Small intestine (tissue), 16 donors: ENCODE measurements at places on chromosomes 6 and 20. TPM values are rescaled to one million over a fixed set of nuclear protein-coding genes. Genes with fewer than 3 reads are reported as not detected.

GRCh38 chr20:13180986-13181889 is 39.8 kb upstream of the ISM1 start:
- H3K27ac ChIP-seq = no peak overlapping the region
- no peaks in the 10 kb centered on the region for H3K27me3 ChIP-seq
- DNase-seq = no peak
- no peak overlapping the region for H3K4me3 ChIP-seq
- no peaks in the 10 kb centered on the region for H3K36me3 ChIP-seq

DNA sequence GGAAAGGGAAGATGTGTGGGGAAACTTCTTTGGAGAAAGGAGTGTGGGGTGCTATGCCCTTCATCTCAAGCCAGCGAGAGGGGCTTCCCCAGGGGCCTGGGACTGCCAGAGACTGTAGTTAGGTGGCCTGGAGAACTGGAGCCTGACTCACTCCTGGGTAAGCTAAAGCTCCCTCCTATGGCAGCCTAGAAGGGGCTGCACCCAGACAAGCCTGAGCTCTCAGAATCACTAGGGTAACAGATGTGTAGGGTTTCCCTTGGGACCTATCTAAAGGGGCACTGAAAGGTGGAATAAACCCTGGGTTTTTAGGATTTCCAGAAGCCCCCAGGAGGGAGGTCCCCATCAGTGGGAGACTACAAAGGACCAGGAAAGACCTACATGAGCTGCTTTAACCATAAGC is 1.6 kb upstream of the ARMC2 start:
- no peak overlapping the region for H3K4me3 ChIP-seq
- no peak for DNase-seq
- no peaks in the 10 kb centered on the region for H3K36me3 ChIP-seq
- H3K4me1 ChIP-seq = peaks cover 11% of the 10 kb centered on the region
- no peak overlapping the region for H3K27ac ChIP-seq

DNA sequence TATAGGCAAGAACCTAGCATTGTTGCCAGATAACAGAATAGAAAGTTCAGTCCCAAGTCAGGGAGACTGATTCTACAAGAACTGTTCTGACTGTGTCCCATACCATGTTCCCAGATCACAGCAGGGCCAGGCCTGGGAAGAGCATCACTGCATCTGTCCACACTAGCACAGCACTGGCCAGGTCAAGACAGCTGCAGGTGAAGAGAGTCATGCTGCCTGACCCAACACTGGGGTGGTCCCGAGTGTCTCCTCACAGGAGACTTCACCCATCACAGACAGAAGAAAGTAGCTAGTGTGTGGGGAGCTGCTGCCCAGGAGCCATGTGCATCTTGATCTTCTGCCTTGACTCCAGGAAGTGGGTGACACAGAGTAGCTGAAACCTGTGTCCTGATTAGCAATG is 1.3 kb upstream of the CST9L start:
- DNase-seq = no peak
- no peaks in the 10 kb centered on the region for H3K27me3 ChIP-seq
- H3K4me1 ChIP-seq = no peaks in the 10 kb centered on the region
- no peaks in the 10 kb centered on the region for H3K36me3 ChIP-seq
- H3K27ac ChIP-seq = no peak overlapping the region
- H3K4me3 ChIP-seq = no peak overlapping the region

LKAAEAR1 gene
- polyA plus RNA-seq = not detected

GRCh38 chr20:50690650-50691572 is at the start of gene RIPOR3:
Gene RIPOR3, minus strand, starts transcription at chr20:50691542. Its CDS starts 414 bp downstream, at chr20:50691128.
- peak within 1 kb of the TSS; percentile 23 for H3K4me3 ChIP-seq
- H3K27ac ChIP-seq = peak within 1 kb of the TSS; percentile 77
- H3K4me1 ChIP-seq = peaks cover 3% of the 10 kb centered on the region
- peak; percentile 29 for DNase-seq

DNA sequence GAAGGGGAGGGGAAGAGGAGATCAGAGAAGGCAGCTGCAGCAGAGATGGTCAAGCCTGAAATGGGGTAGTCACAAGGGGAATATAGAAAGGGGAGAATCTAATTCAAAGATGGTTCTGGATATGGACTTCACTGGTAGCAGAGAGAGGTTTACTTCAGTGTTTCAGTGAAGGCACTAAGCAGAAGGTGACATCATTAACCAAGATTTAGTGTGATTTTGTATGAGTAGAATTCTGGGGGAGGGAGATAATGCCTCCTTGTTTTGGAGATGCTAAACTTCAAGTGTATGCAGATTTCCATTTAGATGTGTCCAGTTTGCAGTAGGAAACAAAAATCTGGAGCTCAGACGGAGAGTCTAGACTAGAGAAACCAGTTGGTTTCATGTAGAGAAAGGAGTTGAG is 13.1 kb downstream of the SIM1 start:
- no peak overlapping the region for H3K4me3 ChIP-seq
- H3K4me1 ChIP-seq = no peaks in the 10 kb centered on the region
- DNase-seq = no peak
- no peaks in the 10 kb centered on the region for H3K36me3 ChIP-seq
- H3K27me3 ChIP-seq = peaks cover 100% of the 10 kb centered on the region

DNA sequence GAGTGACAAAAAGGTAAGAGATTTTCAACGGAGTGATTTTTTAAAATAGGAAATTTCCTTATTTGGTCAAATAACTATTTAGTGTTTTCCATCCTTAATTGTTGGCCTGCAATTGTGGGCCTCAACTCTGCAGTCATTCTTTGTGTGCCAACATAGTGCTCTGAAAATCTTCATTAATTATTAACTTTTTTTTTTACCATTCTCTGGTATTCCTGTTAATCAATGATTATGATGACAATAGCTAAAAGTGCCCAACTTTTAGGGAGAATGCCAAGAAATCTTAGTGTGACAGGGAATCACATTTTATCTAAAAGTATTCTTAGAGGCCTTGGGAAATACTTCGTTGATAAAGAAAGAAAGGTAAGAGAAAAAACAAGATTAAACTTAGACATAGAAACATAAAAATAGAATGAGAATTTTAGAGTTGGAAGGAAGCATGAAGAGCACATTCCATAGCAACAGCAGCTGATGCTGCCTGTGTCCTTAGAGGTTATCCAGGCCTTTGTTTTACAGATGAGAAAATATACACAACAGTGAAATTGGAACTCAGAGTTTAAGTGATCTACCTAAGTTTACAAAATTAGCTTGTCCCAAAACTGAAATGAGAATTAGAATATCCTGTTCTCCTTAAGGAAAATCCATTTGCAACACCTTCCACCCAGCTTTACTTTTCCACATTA is 1.2 kb downstream of the GPRC6A start:
- H3K27ac ChIP-seq = no peak overlapping the region
- H3K4me1 ChIP-seq = no peaks in the 10 kb centered on the region
- H3K4me3 ChIP-seq = no peak overlapping the region
- no peaks in the 10 kb centered on the region for H3K27me3 ChIP-seq
- no peak for DNase-seq
- H3K36me3 ChIP-seq = no peaks in the 10 kb centered on the region

DNA sequence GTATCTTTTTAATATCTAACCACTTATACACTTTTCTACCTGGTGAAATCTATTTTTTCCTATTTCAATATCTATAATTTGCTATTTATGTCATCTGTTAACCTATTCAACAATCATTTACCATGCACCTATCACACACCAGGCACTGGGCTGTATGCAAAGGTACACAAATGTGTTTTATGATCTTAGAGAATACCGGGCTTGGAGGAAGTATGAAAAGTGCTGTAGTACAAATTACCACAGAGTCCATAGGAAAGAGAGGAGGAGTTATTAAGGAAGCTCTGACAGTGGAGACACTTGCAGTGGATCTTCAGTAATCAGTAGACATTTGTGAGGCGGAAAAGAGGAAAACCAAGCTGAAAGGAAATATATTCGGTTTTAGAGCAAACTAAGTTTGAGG is 96.0 kb downstream of the HIVEP2 start:
- H3K4me1 ChIP-seq = peaks cover 12% of the 10 kb centered on the region
- H3K4me3 ChIP-seq = no peak overlapping the region
- H3K36me3 ChIP-seq = no peaks in the 10 kb centered on the region
- H3K27me3 ChIP-seq = no peaks in the 10 kb centered on the region
- peak; percentile 71 for DNase-seq

TSBP1 gene
- polyA plus RNA-seq = not detected

CRISP3 gene
- 0.13 TPM for polyA plus RNA-seq

GRCh38 chr20:8435285-8436035 is 303.4 kb downstream of the PLCB1 start:
- H3K4me1 ChIP-seq = no peaks in the 10 kb centered on the region
- no peak for DNase-seq
- H3K36me3 ChIP-seq = no peaks in the 10 kb centered on the region
- no peak overlapping the region for H3K27ac ChIP-seq

DNA sequence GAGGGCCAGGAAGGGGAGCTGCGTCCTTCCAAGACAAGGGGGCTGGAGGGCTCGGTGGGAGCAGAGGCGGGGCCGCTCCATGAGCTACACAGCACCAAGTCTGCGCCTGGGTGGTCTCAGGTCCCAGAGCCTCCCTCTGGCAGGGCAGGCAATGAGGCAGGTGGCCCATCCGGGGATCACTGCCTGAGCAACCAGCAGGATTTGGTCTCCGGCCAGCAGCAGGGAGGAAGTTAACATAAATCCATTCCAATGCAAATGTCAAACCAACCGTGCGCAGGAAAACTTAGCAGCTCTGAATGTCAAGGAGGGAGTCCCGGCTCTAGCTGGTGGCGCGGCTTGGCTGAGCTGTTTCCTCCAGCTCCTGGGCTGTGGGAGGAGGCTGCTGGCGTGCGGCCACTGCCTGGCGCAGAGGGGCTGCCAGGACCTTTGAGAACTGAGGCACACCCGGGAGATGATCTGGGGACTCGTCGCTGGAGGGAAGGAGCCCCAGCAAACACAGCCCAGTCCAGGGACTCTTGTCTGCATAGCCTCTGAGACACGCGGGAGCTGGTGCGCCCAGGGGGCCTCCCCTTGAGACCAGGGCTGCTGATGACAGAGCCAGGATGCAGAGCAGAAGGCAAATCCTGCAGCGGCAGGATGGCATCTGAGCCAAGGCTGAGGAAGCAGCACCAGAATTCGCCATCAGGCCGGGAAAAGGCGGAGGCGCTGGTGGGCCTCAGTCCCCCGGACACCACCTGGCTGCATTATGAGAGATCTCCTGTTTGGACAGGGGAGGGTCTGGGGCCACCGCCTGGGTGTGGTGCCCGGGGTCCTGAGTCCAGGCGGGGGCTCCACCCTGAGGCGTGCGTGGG is 33.1 kb upstream of the CHRNA4 start:
- no peaks in the 10 kb centered on the region for H3K4me1 ChIP-seq
- no peak overlapping the region for H3K4me3 ChIP-seq
- no peaks in the 10 kb centered on the region for H3K27me3 ChIP-seq
- no peak overlapping the region for H3K27ac ChIP-seq

GRCh38 chr6:7161253-7161623 is 53.5 kb downstream of the RREB1 start:
- H3K27ac ChIP-seq = no peak overlapping the region
- no peak overlapping the region for H3K4me3 ChIP-seq
- no peak for DNase-seq
- H3K4me1 ChIP-seq = peaks cover 18% of the 10 kb centered on the region

DNA sequence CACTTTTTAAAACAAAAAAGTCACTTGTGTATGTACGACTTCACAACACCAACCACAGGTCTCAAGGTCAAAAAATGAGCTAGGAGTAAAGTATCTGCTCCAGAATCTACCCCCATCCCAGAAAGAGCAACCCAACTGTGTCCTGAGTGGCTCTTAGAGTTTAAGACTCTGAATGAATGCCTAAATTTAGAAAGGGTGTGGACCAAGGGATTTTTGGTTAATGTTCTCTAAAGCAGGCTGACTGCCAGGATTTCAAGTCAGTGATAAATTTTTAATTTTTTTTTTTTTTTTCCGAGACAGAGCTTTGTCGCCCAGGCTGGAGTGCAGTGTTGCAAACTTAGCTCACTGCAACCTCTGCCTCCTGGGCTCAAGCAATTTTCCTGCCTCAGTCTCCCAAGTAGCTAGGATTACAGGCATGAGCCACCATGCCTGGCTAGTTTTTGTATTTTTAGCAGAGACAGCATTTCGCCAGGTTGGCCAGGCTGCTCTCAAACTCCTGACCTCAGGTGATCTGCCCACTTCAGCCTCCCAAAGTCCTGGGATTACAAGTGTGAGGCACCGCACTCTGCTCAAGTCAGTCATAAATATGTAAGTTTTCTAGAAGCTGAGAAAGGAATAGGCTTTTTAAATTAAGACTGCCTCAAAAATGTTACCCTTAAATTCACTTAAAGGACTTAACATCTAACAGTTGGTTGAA is 20.2 kb downstream of the STAU1 start:
- H3K4me1 ChIP-seq = peaks cover 8% of the 10 kb centered on the region
- no peak for DNase-seq
- H3K27me3 ChIP-seq = no peaks in the 10 kb centered on the region

KHDC1L gene
- not detected for polyA plus RNA-seq

C6orf47 gene
- polyA plus RNA-seq = 23.5 TPM

DNA sequence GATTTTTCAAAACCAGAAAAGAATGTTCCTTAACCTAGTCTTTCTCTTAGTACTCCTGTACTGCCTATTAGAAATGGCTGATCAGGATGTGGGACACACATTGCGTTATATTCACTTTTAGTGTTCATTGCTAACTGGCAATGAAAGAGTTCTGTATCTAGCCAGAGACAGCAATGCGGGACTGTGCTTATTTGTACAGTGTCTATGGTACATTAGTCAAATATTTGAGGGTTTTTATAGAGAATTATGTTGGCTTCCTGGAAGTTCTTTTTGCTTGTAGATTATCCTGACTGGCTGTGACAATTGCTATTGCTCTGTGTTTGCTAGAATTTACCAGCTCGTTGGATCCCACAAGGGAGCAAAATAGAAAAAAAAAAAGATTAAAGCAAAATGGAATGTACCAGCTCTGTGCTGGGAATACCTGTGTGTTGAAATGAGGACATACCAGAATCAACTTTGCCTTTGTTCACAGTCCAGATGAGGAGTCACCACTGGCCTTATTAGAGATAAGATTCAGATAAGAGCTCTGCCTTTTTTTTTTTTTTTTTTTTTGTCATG is 22.4 kb upstream of the IFNGR1 start:
- H3K4me1 ChIP-seq = peaks cover 33% of the 10 kb centered on the region
- peak overlapping the region; percentile 58 for H3K27ac ChIP-seq
- no peaks in the 10 kb centered on the region for H3K36me3 ChIP-seq
- peak; percentile 60 for DNase-seq

UBE2C gene
- 36.6 TPM for polyA plus RNA-seq

GRCh38 chr20:23257848-23258746 is 92.5 kb upstream of the NXT1 start:
- H3K4me3 ChIP-seq = no peak overlapping the region
- H3K4me1 ChIP-seq = no peaks in the 10 kb centered on the region
- no peak overlapping the region for H3K27ac ChIP-seq
- DNase-seq = peak; percentile 11
- H3K27me3 ChIP-seq = peaks cover 3% of the 10 kb centered on the region

GRCh38 chr6:29981211-29981812 is 39.0 kb downstream of the HLA-A start:
- H3K27ac ChIP-seq = peak overlapping the region; percentile 1
- H3K4me3 ChIP-seq = no peak overlapping the region
- peak; percentile 49 for DNase-seq
- no peaks in the 10 kb centered on the region for H3K4me1 ChIP-seq
